ENCODE measurements at places on chromosomes 5 and 9.
A peak's percentile ranks its signal among the peaks of the same experiment; 100 is the strongest.

GRCh38 chr5:88142886-88143692 is 125.6 kb downstream of the TMEM161B start:
- no peak for DNase-seq

DNA sequence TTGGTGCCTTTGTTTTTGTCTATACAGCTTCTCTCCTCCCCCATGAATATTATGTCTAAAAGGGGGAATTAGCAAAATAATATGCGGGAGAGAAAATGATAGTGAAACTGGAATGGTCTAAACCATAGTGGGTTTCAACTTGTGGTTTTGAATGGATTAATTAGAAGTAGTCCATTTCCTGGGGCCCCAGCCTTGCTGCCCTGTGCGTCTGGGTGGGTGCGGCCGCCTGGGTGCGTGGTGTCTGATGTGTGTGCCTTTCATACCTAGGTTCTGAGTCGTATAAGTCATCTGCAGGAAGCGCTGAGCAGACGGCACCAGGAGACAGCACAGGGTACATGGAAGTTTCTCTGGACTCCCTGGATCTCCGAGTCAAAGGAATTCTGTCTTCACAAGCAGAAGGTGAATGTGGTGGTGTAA is 120.0 kb upstream of the CACNA1B start:
- DNase-seq = peak; percentile 43

DNA sequence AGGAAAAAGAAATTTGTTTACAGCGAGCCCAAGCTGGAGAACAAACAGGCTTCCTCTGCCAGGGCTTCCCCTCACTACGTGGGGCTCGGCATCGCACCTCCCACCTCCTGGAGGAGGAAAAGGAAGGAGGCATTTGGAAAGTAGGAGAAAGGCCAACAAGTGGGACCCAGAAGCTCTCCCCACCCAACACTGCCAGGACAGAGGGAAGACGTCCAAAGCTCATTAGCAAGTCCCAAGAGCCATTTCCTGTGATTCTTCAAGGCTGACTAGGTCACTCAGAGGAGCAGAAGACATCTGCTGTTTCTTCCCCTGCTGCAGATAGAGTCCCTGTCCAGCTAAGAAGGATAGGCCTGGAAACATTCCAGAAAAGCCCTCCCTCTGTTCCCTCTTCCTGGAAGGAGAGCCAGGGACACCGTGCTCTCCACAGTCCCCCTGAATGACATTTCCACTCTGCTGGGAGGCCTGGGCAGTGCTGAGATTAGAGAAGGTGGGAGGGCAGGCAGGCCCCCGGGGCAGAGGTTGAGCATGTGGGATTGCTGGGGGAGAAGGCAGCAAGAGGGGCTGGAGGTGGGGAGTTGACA is 57.0 kb upstream of the NEURL1B start:
- DNase-seq = no peak

DNA sequence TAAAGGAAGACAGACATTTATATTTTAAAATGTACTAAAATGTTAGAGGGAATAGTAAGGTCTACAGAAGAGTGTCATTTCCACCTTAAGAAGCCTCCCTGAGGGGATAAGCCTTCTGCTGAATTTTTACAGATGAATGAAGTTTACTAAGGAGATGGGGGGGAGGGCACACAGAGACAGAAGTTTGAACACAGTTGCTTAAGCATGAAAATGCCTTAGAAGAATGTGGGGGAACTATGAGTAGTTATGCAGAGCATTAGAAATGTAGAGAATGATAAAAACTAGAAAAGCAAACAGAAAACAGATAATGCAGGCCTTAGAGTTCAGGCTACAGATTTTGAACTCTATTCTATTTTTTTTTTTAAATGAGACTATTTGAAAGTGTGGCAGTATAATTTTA is 232.2 kb upstream of the VLDLR start:
- no peak for DNase-seq

GRCh38 chr5:117098094-117098493 is 523.5 kb upstream of the SEMA6A start:
- no peak for DNase-seq

- no peak for DNase-seq
These were observed 12.2 kb downstream of the NOL6 start for GRCh38 chr9:33461492-33461891.

GRCh38 chr5:151156507-151157420 is 815 bp downstream of the ANXA6 start:
- DNase-seq = peak; percentile 24

DNA sequence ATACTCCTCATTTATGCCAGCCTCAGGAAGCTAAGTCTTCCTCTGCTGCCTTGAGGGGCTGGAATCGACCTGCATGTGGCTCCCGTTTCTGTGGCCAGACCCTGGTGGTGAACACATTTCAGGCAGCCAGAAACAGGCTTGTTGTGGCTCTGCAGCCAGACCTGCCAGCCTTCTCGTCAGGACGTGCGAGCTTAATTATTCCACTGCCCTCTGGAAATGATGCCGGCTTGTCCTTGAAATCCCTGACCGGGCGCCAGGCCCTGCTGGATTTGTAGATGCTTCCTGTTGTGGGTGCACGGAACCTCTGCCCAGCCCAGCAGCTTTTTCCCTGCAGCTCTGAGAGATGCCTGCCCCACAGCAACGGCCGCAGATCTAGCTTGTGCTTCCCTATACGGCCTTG is 41.6 kb downstream of the PDZD2 start:
- DNase-seq = no peak

DNA sequence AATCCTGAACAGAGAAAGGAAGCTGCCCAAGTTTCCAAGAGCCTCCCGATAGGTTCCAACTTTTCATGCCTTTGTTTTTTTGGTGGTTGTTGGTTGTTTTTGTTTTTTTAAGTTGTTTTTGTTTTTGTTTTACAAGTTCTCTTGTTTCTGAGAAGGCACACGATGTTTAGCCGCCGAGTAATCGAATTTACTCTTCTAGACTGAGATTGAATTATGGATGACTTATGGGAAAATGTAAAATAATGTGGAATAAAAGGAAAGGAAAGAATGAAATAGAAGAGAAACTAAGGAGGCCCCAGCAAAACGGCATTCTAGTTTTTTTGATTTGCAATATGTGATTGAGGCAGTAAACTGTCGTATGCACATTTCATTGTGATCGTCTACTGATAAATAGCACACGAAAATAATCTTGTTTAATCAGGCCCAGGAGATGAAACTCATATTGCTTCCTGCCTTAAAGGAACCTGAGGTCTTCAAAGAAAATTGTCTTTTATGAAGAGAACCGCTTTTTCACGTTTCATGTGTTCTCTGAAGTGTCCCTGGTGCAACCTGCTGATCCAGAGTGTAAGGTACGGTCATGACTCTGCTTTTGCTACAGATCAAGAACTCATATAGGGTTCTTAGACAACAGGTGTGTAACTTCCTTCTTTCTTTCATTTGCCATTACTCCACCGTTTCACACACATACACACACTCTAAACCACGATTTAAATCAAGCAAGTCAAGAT is 1.3 kb upstream of the GNAQ start:
- no peak for DNase-seq

GRCh38 chr5:14351086-14351661 is 208.0 kb downstream of the TRIO start:
- no peak for DNase-seq

- no peak for DNase-seq
These were observed 86.7 kb upstream of the SLC30A5 start for GRCh38 chr5:69007163-69007562.

DNA sequence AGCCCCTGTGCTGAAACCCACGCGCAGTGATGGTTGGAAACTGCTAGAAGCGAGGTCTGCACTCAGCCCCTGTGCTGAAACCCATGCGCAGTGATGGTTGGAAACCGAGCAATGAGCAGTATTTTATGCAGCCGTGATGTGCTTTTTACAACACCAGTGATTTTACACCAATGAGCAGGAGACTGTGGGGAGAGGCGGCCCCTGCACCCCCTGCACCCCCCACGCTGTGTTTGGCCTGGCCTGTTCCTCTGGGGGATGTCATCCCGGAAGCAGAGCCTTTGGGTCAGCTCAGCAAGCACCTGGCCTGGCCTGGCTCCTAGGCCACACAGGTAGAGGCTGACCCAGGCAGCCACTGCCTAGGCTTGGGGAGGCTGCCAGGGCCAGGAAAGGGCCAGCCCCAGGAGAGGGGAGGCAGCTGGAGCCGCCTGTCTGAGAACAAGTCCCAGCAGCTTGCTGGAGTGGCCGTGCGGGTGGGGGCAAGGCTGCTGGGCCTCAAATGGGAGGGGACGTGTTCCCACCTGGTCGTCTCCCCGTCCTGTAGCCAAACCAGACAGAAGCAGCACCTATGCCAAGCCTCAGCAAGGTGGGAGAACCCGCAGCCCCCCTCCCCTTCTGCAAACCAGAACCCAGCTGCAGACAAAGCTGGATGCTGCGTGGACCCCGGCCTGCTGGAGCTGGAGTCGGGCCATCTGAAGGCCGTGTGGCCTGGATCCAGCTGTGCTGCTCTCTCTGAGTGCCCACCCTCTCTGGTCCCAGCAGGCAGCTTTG is 46.8 kb downstream of the DBH start:
- no peak for DNase-seq

DNA sequence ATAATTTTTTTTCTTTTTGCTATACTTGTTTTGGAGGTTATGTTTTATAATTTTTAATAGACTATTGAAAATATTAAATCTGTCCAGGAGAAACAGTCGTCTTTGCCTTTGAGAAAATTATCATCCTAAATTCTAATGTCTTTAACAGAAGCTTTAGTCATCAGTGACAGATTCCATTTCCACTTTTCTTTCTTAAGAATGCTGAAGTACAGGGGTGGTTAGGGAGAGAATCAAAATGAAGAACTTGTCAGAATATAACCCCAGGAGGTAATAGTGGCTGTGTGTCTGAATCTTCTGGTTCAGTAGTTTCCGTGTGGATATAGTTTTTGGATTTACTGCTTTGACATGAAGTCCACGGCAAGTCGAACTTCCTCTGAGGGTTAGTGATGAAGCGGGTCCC is 111.8 kb downstream of the DAPK1 start:
- no peak for DNase-seq

DNA sequence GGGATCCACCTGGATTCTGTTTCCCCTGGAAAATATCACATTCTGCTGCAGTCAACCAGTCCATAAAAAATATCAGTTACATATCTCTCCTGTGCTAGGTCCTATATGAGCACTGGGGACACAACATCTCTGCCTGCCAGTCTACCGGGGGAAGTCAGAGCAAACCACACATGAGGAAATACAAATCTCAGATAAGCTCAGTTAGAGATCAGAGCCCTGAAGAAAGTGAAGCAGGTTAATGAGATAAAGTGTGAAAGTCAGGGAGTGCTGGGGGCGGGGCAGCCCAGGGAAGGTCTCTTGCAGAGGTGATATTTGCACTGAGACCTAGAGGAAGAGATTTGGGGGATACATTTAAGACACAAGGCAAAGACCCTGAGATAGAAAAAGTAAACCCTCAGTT is 67.8 kb upstream of the SLC1A1 start:
- DNase-seq = no peak

GRCh38 chr5:122413722-122414121 is 101.7 kb downstream of the SNCAIP start:
- DNase-seq = no peak

DNA sequence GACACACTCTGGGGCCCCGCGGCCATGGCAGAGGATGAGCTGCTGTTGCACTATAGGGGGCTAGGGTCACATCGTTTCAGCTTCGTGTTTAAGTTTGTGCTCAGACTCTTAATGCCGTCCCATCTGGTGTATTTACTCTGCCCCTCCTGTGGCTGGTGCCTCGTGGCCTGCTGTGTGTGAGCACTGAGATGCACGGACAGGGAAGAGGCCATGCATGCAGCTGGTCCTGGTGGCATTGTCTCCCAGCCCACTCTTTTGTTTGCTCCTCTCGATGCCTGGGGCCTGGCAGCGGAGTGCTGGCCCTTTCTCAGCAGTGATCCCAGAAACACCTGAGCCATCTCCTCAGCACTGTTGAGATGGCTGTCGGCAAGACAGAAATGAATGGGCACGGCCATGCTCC is 30.0 kb upstream of the PHF2 start:
- no peak for DNase-seq

DNA sequence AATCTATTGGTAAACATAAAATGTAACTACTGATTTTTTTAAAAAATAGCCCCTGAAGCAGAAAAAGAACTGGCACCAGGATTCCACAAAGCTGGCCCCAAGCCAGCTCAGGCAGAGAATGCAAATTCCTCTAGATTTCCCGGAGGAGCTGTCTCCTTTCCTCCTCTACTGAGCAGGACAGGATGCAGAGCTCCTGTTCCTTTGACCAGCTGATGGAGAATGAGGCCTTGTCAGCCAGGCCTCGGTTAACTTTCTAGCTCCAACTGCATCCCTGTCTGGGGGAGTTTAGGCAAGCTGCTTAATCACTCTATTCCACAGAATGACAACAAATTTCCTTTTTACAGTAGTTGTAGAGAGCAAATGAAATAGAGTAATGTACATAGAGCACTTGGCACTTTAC is 155.5 kb downstream of the GNAQ start:
- no peak for DNase-seq

DNA sequence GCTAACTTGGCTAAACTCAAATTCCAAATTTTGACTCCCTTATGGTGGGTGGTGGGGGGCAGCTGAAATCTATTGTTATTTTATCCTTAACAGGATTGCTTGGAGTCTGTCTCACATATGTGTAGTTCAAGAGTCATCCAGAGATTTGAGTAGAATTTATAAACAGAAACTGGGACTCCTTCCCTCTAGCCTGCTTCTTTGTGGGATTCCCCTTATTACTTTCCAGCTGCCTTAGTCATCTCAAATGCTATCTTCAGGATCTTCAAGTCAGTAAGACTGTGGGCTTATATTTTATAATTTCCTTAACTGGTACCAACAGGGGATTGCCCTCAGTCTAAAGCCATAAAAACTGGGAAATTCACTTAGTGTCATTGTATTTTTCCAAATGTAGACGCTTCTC is 55.5 kb downstream of the NNT start:
- no peak for DNase-seq

GRCh38 chr5:90777959-90778358 is 219.4 kb downstream of the ADGRV1 start:
- no peak for DNase-seq
